ENCODE measurements at places on chromosomes 7 and 10.

- H3K4me1 ChIP-seq, result no peaks in the 10 kb centered on the region
- H3K27me3 ChIP-seq, result no peaks in the 10 kb centered on the region
- H3K27ac ChIP-seq, result peak within 1 kb of the TSS; percentile 97
- peak; percentile 87 for DNase-seq
- peak within 1 kb of the TSS; percentile 98 for H3K4me3 ChIP-seq
- H3K36me3 ChIP-seq, result no peaks in the 10 kb centered on the region
Observed at GRCh38 chr10:24723788-24724380, at the start of gene ARHGAP21. Gene ARHGAP21 (minus strand): TSS chr10:24723887. CDS start chr10:24721899, 1,988 bp downstream.

DNA sequence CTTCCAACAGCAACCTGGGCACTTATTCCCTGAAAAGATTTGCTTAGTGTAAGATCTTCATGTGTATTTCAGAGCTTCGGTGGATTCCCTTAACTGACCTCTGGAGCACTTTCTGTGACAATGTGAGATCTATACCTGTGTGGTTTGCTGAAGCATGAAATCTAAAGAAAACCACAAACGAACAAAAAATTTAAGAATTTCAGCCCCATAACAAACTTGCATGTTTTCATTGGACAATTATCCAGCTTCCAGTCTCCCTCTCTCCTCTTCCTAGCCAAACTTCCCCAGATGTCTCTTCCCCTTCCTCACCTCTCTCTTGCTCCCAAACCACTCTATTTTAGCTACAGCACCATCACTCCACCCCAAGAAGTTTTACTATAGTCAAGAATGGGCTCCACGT is 279.9 kb upstream of the SORCS1 start:
- DNase-seq, result no peak
- H3K27me3 ChIP-seq, result no peaks in the 10 kb centered on the region
- H3K36me3 ChIP-seq, result no peaks in the 10 kb centered on the region
- no peaks in the 10 kb centered on the region for H3K4me1 ChIP-seq
- H3K4me3 ChIP-seq, result no peak overlapping the region

DNA sequence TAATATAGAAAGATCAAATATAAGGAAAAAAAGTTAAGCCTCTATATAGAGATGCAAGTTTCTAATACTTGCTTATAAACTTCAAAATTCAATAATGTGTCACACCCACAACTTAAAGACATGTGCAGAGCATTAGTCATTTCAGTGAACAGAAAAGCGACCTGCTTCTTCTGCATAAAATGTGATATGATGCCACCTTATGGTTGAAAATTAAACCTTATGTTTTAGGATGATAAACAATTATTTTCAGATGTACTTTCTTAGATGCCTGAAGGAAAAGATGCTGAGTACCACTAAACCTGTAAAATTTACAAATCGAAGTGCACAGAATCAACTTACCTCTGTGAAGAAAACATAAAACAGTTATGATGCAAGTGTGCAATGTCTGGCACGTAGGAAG is 96.0 kb downstream of the MTERF1 start:
- no peaks in the 10 kb centered on the region for H3K4me1 ChIP-seq
- H3K27me3 ChIP-seq, result no peaks in the 10 kb centered on the region

- H3K27ac ChIP-seq, result no peak overlapping the region
- H3K36me3 ChIP-seq, result peaks cover 2% of the 10 kb centered on the region
- H3K4me1 ChIP-seq, result peaks cover 3% of the 10 kb centered on the region
- DNase-seq, result no peak
- H3K4me3 ChIP-seq, result no peak overlapping the region
Observed at GRCh38 chr10:70851597-70852475, 36.1 kb downstream of the SGPL1 start.

GRCh38 chr7:100572949-100573675 is 588 bp downstream of the SAP25 start:
- H3K27me3 ChIP-seq, result no peaks in the 10 kb centered on the region
- no peak overlapping the region for H3K4me3 ChIP-seq
- no peaks in the 10 kb centered on the region for H3K4me1 ChIP-seq

DNA sequence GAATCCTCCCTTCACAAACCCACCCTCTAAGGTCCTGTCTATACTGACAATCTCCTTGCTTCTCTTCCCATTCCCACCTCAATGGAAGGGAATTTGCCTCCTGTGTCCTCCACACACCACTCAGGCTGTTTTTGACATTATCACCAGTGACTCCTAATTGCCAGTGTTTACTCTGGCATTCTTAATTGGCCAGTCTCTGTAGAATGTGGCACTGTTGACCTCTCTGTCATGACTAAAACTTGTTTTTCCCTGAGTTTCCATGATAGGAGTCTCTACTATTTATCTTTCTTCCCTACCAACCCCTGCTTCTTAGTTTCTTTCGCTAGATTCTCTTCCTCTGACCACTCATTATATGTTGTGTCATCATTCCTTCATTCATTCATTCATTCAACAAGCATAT is 12.1 kb downstream of the SLC16A12 start:
- peaks cover 4% of the 10 kb centered on the region for H3K36me3 ChIP-seq
- no peaks in the 10 kb centered on the region for H3K27me3 ChIP-seq
- DNase-seq, result no peak

GRCh38 chr10:46229144-46229563 is 57.6 kb upstream of the ANTXRL start:
- H3K4me3 ChIP-seq, result no peak overlapping the region
- no peak for DNase-seq
- no peaks in the 10 kb centered on the region for H3K36me3 ChIP-seq
- no peak overlapping the region for H3K27ac ChIP-seq
- H3K4me1 ChIP-seq, result peaks cover 2% of the 10 kb centered on the region

DNA sequence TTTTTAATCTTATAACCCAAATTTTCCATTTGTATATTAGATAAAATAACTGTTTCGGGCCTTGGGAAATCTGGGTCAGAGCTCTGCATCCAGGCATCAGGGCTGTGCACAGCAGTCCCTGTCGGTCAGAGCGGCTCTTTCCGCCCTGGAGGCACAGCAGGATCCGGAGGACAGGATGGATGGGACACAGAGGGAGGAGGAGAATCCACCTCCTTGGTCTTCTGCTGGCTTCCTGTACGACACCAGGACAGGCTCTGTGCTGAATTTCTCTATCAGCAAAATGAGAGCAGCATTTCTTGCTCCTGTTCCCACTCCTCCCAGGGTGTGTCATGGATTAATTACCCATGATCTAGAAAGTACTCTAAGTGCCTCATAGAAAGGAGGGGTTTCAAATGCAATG is 254.9 kb downstream of the SKAP2 start:
- H3K27me3 ChIP-seq, result no peaks in the 10 kb centered on the region
- H3K4me3 ChIP-seq, result no peak overlapping the region
- no peak overlapping the region for H3K27ac ChIP-seq
- no peak for DNase-seq

DNA sequence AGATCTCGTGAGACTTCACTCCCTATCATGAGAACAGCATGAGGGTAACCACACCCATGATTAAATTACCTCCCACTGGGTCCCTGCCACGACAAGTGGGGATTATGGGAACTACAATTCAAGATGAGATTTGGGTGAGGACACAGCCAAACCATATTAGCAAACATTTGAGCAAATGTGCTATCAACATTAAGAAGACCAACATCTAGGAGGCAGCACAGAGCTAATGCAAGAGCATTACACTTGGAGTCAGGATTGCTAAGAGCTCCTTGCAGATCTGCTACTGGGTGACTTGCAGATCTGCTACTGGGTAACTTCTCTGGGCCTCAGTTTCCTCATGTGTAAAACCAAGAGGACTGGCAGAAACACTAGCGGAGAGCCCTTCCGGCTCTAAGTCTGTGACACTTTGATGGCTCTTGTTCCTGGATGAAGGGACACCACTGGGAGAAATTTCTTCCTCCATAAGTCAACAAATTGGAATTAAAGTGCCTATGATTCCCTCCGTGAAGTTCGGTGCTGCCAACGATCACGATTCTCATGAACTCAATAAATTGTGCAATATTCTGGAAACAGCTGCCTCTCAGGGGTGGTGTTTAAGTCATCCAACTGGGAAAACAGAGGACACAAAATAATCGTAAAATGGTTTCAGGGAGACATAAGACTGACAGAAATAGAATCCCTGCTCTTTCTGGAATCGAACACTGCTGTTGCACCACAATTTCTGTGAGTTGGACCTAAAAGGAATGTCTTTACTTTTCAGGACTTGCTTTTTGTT is 115.8 kb upstream of the ITGB1 start:
- H3K4me3 ChIP-seq, result no peak overlapping the region
- H3K27ac ChIP-seq, result no peak overlapping the region
- H3K36me3 ChIP-seq, result no peaks in the 10 kb centered on the region
- no peaks in the 10 kb centered on the region for H3K4me1 ChIP-seq
- DNase-seq, result no peak

- H3K4me1 ChIP-seq, result no peaks in the 10 kb centered on the region
- DNase-seq, result no peak
- H3K36me3 ChIP-seq, result no peaks in the 10 kb centered on the region
- no peak overlapping the region for H3K4me3 ChIP-seq
- no peaks in the 10 kb centered on the region for H3K27me3 ChIP-seq
Observed at GRCh38 chr7:76206633-76207032, 4.9 kb downstream of the SRRM3 start.

- no peak within 1 kb of the TSS for H3K4me3 ChIP-seq
- H3K27ac ChIP-seq, result no peak within 1 kb of the TSS
- no peaks in the 10 kb centered on the region for H3K36me3 ChIP-seq
- no peak for DNase-seq
Observed at GRCh38 chr10:79948976-79949722, at the start of gene SFTPD. Gene SFTPD (minus strand): TSS chr10:79949105. CDS start chr10:79946659, 2,446 bp downstream.
